ENCODE measurements at places on chromosomes 11 and 22. TPM values are rescaled to one million over a fixed set of nuclear protein-coding genes. Genes with fewer than 3 reads are reported as not detected.

Gene MRGPRX3
- total RNA-seq = 0.33 TPM

Gene GTF2H1
- total RNA-seq = 71.1 TPM

Gene CASP1
- 28.2 TPM for total RNA-seq

Gene ASCL2
- not detected for total RNA-seq

Gene NDUFS3
- total RNA-seq = 90.9 TPM

Gene ALKBH8
- 6.4 TPM for total RNA-seq

Gene MS4A6A
- total RNA-seq = not detected

Gene KCNA4
- total RNA-seq = not detected

Gene C11orf52
- 0.54 TPM for total RNA-seq

Gene SNX32
- total RNA-seq = 0.52 TPM

Gene OR5B21
- total RNA-seq = not detected

Gene ISX
- not detected for total RNA-seq

Gene IL17REL
- not detected for total RNA-seq

Gene NRXN2
- not detected for total RNA-seq

Gene ZFPL1
- total RNA-seq = 16.4 TPM

Gene PARVA
- 20.9 TPM for total RNA-seq

Gene FOLR1
- total RNA-seq = not detected

Gene HBB
- total RNA-seq = not detected

Gene EPS8L2
- 1.9 TPM for total RNA-seq

Gene PNPLA3
- 0.33 TPM for total RNA-seq

Gene CACNA1I
- total RNA-seq = not detected

Gene TYR
- total RNA-seq = not detected

Gene CYP2R1
- total RNA-seq = 9.1 TPM

Gene EIF3L
- total RNA-seq = 450 TPM

Gene OR51B5
- not detected for total RNA-seq

Gene SEC14L6
- under 0.01 TPM for total RNA-seq

Gene FOSL1
- 0.76 TPM for total RNA-seq

Gene SEZ6L
- total RNA-seq = not detected

Gene RAB39A
- under 0.01 TPM for total RNA-seq

Gene SPTBN2
- 12.6 TPM for total RNA-seq

Gene CLTCL1
- total RNA-seq = 3.1 TPM

Gene FAT3
- total RNA-seq = under 0.01 TPM

All from dermis lymphatic vessel endothelial cell (primary cell).